DMS 273 treated with DMSO at 0.1 percent for 48 hours (cell line): ENCODE measurements at places on chromosomes 4 and X.

DNA sequence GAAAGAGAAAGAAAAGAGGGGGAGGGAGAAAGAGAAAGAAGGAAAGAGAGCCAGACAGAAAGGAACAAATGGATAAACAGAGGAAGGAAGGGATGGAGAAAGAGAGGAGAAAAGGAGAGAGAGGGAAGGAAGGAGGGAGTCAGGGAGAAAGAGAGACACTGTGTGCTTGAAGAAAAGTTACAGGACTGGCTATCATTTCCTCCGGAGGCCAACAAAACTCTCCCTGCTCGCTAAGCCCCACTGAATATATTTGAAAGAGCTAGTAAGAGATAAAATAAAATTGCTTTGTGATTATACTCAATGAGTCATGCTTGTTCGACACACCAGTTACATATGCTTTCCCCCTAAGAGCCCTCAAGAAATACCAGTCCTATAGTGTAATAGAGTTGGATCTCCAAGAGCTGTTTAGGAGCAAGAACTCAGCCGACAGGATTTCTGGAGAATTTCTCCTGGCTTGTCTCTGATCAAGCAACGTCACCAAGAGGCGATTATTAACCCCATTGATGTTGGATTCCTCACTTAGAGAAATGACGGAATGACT lies 102.2 kb downstream of the MXRA5 start:
- DNase-seq = no peak

GRCh38 chrX:114924856-114925255 lies 92.6 kb downstream of the IL13RA2 start:
- no peak for DNase-seq

GRCh38 chr4:122701061-122701460 lies 31.4 kb upstream of the BBS12 start:
- DNase-seq = no peak

DNA sequence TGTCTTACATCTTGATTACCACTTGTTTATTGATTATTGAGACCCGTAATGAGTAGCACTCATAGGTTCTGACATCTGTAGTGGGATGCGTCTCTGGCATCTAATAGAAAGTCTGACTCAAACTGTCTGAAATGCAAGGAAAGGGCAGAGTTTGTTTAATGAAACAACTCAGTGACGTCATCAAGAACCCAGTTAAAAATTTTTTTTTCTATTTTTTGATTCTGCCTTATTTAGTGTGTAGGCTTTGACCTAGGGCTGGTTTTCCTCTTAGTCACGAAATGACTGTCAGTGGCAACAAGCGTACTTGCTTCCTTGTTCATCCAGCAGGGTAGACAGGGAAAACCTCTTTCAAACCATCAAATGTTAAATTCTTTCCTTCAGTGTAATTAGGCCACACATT lies 3.1 kb upstream of the CDKL5 start:
- DNase-seq = no peak

GRCh38 chr4:151649479-151649878 lies 111.3 kb downstream of the GATB start:
- DNase-seq = no peak

DNA sequence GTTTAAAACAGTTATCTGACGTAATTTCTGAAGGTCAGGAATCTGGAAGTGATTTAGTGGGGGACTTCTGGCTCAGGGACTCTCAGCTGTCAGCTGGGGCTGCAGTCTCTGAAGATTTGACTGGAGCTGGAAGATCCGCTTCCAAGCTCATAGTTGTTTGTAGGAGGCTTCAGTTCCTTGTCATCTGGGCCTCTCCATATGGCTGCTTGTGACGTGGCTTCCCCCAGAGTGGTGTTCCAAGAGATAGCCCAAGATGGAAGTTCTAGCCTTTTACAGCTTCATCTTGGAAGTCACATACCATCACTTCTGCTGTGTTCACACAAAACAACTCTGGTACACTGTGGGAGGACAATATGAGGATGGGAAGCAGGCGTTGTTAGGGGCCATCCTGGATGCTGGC lies 2.1 kb downstream of the MPC1L start:
- DNase-seq = no peak

GRCh38 chr4:5160668-5161067 lies 109.4 kb downstream of the STK32B start:
- no peak for DNase-seq

DNA sequence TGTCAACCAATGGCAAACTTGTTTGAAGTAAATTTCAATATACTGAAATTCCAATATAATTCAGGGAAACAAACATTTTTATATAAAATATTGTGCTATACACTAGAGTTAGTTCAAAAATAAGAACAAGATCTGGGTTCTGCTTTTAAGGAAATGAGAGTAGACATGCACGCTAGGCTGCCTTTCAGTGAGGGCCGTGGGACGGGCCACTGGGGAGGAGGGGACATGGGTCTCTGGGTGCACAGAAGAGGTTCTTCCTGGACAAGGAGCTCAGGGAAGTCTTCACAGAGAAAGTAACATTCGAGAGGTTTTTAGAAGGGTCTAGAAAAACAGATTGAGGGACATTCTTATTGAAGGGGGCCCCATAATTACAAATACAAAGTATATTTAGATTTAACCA lies 64.4 kb downstream of the SHROOM3 start:
- no peak for DNase-seq

GRCh38 chrX:31036895-31037294 lies 34.9 kb downstream of the FTHL17 start:
- DNase-seq = no peak

GRCh38 chr4:24630937-24631336 lies 46.6 kb upstream of the DHX15 start:
- DNase-seq = no peak

- DNase-seq = no peak
Observed at GRCh38 chr4:1604181-1604705, 79.9 kb downstream of the FAM53A start.

GRCh38 chr4:76212851-76213414 lies 691 bp downstream of the SCARB2 start:
- DNase-seq = no peak

- no peak for DNase-seq
Observed at GRCh38 chr4:77899607-77900006, 37.0 kb downstream of the MRPL1 start.

GRCh38 chr4:10732914-10733415 lies 48.4 kb upstream of the CLNK start:
- DNase-seq = no peak

DNA sequence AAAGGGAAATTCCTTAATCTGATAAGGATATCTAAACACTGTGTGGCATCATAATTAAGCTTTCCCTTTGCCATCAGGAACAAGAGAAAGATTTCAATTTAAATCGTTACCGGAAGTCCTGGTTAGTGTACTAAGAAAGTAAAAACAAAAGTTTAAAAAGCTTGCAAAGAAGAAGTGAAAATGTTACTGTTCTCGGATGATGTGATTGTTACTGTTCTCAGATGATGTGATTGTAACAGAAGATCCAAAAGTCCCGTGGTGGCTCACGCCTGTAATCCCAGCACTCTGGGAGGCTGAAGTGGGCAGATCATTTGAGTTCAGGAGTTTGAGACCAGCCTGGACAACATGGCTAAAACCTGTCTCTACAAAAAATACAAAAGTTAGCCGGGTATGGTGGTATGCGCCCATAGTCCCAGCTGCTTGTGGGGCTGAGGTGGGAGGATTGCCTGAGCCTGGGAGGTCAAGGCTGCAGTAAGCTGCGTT lies 62.5 kb downstream of the RGS12 start:
- DNase-seq = no peak

GRCh38 chr4:183691897-183692296 lies 32.8 kb downstream of the TRAPPC11 start:
- no peak for DNase-seq

GRCh38 chr4:168584321-168584771 lies 87.5 kb downstream of the PALLD start:
- no peak for DNase-seq

DNA sequence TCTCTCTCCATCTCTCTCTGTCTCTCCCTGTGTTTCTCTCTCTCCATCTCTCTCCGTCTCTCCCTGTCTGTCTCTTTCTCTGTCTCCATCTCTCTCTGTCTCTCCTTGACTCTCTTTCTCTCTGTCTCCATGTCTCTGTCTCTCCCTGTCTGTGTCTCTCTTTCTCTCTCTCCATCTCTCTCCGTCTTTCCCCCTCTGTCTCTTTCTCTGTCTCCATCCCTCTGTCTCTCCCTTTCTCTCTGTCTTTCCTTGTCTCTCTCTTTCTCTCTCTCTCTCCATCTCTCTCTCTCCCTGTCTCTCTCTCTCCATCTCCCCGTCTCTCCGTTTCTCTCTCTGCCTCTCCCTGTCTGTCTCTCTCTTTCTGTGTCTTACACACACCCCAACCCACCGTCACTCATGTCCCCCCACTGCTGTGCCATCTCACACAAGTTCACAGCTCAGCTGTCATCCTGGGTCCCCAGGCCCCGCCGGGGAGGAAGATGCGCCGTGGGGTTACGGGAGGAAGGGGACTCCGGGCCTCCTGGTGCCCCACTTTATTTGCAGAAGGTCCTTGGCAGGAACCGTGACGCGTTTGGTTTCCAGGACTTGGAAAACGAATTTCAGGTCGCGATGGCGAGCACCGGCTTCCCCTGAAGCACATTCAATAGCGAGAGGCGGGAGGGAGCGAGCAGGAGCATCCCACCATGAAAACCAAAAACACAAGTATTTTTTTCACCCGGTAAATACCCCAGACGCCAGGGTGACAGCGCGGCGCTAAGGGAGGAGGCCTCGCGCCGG lies 1.2 kb upstream of the SHOX start:
- no peak for DNase-seq

DNA sequence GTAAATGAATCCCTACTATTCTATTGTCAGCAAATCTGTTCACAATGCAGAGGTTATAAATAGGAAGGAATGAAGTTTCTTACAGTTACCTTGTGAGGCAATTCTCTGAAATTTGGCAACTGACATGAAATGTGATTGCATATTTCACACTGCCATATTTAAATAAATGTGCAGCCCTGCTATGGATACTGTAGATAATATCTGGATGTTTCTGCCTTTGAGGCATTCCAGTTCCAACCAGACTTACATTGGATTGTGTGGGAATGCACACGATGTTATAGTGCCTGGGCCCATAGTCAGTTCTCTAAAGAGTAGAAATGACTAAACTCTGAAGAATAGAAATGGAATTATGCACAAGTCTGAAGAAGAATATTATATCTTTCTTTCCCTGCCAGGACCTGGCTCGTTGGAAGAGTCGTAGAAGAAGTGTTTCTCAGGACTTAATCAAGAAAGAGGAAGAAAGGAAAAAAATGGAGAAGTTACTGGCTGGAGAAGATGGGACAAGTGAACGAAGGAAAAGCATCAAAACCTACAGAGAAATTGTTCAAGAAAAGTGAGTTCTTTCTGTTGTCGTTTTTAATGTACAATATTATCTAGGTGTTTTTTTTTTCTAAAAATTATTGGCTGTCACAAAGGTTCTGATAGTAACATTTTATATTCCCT lies 102.7 kb downstream of the PHOX2B start:
- no peak for DNase-seq

GRCh38 chr4:7711307-7711963 lies 228.2 kb downstream of the AFAP1 start:
- no peak for DNase-seq

DNA sequence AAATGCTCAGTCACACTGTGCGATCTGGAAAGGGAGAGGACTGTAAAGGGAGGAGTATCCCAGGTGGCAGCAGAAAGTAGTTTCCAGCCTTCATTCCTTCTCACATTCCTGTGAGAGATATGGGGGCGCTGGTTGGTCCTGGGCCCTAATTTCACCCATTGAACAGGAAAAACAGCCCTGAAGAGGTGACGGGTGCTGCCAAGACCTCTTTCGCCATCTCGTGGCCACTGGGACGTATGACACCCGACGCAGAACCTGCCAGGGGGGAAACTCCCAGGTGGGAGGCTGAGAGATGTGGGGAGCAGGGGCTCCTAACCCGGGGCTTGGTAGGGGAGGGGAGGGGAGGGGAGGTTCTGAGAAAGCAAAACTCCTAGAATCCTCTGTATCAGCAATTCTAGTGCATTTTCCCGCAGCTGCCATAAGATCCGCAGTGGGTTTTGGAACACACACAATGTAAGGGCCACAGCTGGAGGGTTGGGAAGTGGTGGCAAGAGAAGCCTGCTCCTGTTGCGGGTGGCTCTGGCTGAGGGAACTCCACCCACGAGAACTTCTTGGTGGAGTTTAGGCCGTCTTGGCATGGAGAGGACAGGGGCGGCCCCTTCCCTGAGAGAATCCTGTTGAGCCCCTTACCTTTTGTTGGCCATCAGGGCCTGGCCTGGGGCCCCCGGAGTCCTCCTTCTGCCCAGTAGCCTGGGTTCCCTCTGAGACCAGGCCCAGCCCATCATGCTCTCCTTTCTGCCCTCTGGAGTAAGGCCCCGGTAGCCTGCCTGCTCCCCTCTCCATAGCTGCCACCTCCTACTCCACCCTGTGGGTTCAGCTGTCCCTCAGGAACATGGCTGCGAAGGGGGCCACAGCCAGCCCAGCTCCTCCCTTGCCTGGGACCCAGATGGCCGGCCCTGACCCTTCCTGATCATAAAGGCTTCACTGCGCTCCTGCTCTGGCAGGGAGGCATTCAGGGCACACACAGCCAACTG lies 134.1 kb downstream of the OR13H1 start:
- no peak for DNase-seq

- no peak for DNase-seq
Observed at GRCh38 chrX:40084471-40085101, 13.2 kb downstream of the BCOR start.

- no peak for DNase-seq
Observed at GRCh38 chrX:13489454-13489853, 79.9 kb upstream of the EGFL6 start.

GRCh38 chr4:1502976-1503375 lies 96.7 kb upstream of the NKX1-1 start:
- no peak for DNase-seq

- no peak for DNase-seq
Observed at GRCh38 chrX:155048977-155049619, 21.8 kb downstream of the CMC4 start.

GRCh38 chrX:17411205-17411604 lies 36.2 kb downstream of the NHS start:
- no peak for DNase-seq

- DNase-seq = no peak
Observed at GRCh38 chrX:147953976-147954375, 27.2 kb upstream of the FMR1NB start.

GRCh38 chrX:7076245-7076661 lies 71.3 kb upstream of the STS start:
- DNase-seq = no peak

DNA sequence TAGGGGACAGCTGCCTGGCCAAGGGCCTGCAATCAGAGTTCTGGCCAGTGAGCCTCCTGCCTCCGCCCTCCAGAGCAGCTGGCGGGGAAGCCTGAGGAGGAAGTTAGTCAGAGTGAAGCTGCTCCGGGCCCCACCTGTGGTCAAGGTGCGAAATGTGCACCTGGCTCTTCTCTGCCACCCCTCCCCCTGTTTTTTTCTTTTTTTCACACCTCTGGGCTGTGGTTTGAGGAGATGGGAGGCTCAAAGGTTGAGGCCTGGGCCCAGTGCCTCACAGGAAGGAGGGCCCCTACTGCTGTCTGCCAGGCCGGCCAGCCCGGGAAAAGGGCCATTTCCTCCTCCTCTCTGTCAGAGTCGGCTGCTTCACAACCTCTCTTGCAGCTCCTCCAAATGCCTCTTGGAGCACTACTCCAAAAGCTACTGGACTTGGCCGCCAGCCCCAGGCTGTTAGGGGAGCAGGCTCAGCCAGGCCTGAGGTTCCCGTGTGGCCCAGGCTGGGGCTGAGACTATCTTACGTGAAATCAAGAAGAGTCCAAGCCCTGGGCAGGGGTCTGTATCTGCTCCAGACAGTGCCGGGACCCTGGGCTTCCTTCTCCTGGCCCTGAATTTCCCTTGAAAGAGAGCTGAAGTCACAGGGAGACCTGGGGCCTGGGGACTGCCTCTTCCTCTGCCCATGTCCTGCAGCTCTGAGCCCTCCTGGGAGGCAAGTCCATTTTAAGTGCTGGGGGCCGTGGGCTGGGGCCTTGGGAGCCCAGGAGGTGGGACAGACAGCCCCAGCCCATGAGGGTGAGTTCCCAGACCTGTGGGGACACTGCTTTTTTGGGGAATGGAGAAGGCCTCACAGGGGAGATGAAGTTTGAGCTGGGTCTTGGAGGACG lies 4.5 kb upstream of the CXCR3 start:
- DNase-seq = no peak
